ENCODE measurements at places on chromosomes 3 and 15.

DNA sequence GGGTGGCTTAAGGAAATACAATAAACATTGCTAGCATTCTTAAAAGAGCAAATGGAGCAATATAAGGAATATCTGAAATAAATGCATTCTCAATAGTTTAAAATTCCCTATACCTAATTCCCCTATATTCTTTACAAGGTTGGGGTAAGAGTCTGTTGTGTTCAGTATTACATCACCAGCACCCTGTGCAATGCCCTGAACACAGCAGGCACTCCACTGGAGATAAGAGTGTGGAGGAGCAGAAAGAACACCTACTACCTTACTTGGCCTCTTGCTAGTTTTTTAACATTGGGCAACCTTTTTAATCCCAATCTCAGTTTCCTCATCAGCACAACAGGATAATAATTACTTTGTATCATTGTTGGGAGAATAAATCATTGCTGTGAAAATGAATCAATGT is 140.2 kb upstream of the PLXND1 start:
- no peak for DNase-seq

GRCh38 chr3:196168808-196169391 is 42.3 kb downstream of the ZDHHC19 start:
- peak; percentile 86 for DNase-seq

DNA sequence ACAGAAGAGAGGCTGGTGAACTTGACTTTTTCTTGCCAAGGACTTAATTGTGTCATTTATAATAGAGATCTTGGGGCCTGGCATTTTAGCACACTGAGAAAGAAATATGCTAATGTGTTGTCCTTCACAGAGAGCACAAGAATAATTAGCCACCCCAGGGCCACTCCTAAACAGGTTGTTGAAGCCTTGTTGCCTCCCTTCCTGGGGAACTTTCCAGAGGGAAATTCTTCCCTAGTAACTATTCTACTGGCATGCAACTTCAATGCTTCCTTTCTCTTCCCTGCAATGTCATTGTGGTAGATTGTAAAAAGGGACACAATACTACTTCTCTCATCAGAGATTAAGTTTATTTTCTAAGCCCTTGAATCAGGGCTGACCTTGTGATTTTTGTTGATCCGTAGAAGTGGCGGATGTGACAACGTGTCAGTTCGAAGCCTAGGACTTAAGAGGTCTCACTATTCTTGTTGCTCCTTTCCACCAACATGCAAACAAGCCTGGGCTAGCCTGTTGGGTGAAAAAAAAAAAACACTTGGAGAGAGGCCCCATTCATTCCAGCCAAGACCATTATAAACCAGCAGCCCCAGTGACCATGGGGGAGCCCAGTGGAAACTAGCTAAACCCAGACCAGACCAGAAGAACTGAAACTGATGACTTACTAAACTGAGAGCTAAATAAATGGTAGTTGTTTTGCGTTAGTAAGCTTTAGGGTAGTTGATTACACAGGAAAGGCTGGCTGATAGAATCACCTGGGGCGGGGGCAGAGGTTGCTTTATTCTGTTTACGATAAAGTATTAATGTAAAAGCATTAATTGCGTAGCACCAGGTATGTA is 287.2 kb downstream of the SHQ1 start:
- DNase-seq = no peak

GRCh38 chr3:34200576-34200975 is 402.1 kb downstream of the PDCD6IP start:
- DNase-seq = no peak

- DNase-seq = peak; percentile 2
These were observed 190.7 kb upstream of the SGO1 start for GRCh38 chr3:20376665-20377217.

DNA sequence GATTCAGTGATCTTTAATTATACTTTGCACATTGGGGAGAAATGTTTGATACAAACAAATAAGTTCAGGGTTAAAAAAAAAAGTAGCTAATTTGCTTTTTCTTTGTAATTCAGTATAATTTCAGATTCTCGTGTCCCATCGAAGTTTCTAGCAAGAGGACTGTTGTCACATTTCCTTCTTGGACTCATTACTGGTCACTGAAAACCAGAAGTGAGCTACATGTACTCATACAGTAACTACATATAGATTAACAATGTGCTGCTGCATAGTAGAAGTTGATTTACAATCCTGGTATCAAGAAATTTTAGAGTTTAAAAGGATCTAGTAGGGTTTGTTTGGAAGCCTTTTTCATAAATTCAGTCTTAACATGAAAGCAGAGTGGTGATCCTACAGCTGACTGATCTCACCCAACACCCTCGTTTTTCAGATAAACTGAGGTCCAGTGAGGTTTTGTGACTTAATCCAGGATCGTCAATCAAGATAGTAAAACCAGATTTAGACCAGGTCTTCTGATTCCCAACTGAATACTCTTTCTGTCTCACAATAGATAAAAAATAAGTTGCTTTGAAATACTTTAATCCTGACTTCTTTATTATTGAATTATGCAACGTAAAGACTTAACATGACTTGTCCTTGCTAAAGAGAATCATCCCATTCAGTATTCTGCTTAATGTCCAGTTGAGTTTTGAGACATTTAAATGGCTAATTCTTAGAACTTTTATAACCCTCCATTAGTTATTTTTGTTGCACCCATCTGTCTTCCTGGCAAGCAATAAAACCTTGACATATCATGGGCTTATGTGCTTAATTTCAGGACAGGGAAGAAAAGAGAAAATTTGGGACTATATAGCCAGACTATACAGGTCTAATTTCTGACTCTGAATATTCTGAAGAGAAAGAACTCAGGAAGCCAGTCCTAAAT is 2.8 kb downstream of the SEC62 start:
- DNase-seq = no peak

GRCh38 chr3:195908694-195909581 is 587 bp upstream of the TNK2 start:
- DNase-seq = no peak

DNA sequence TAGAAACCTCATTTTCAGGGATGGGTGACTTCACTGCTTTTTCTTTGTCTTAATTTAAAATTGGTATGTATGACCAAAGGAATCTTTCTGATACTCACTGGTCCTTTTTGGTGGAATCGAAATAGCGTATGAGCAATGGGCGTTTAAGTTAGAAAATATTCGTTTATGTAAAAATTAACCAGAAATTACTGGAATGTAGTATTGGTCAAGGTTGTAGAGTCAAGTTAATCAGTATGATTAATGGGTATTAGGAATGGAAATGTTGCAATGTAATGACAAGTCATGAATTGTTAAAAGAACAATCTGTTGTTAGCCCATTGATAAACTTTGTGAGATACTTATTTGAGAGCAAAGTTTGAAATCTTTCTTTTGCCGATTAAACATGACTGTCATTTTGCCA is 36.9 kb downstream of the AKAP13 start:
- no peak for DNase-seq

GRCh38 chr15:60580650-60581376 is 101.9 kb upstream of the ICE2 start:
- no peak for DNase-seq

- DNase-seq = peak; percentile 53
These were observed 63.8 kb downstream of the IGSF11 start for GRCh38 chr3:118970819-118971218.

- DNase-seq = no peak
These were observed 474.5 kb downstream of the CADM2 start for GRCh38 chr3:85433319-85433718.

- no peak for DNase-seq
These were observed 447.2 kb downstream of the SHQ1 start for GRCh38 chr3:72401005-72401545.

GRCh38 chr15:33586786-33587697 is 276.3 kb downstream of the RYR3 start:
- no peak for DNase-seq

DNA sequence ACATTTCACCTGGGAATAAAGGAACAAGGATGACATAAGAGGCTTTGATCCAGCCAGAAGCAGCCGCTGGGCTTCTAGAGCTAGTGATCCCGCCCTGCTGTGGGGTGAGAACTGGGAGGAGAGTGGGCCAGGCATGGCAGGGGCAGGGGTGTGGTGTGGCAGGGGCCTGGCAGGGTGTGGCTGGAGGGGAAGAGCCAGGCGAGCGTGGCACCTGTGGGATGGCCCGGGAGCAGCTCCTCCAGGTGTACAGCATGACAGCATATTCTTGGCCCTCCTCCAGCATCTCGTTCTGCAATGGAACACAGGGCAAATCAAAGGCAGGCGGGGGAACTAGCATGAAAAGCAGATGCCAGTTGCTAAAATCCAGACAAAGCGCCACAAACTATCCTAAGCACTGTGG is 35.5 kb downstream of the CYFIP1 start:
- DNase-seq = no peak

- DNase-seq = no peak
These were observed 1040.8 kb upstream of the SEMA6D start for GRCh38 chr15:46676233-46677206.

GRCh38 chr3:46212101-46212500 is 4.0 kb upstream of the CCR1 start:
- no peak for DNase-seq

GRCh38 chr3:105397974-105398373 is 31.3 kb downstream of the ALCAM start:
- DNase-seq = peak; percentile 50

DNA sequence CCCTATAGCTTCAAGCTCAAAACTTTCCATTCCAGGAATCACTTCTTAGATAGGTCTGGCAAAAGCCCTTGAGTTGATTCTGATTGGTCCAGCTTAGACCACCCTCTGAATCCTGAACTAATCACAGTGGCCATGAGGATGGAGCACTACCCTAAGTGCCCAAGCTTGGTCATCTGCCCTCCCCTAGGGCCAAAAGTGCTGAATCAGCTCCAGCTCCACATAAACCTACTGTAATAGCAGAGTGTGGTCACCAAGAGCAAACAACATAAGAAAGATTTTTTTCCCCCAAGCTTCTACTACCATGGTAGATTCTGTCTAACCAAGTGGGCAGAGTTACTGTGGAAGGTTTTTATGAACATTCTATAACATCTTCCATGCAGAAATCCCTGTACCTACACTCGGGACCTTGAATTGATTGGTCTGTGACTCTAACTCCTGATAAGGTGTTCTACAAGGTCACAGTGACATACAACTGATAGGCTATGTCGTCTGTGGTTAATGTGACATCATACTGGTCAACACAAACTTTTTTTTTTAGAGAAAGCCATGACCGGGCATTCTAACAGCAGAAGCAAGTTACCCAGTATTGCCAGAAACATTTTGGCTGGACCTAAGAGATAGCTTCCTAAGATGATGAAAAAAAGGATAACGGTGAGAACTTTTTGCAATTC is 320.9 kb downstream of the MAGI1 start:
- DNase-seq = no peak

DNA sequence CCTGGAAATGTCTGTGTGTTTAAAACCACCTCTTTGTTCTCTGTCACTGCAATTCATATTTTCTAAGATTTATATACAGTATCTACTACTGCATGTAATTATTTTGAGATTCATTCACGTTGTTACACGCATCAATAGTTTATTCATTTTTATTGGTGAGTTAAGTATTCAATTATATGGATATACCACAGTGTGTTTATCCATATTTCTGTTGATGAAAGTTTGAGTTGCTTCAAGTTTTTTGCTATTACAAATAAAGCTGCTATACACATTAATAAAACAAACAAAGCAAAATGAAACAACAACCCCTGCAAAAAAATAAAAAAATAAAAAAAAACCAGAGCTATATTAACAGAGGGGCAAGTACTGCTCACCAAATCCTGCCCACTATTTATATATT is 122.3 kb downstream of the NR2E3 start:
- no peak for DNase-seq

DNA sequence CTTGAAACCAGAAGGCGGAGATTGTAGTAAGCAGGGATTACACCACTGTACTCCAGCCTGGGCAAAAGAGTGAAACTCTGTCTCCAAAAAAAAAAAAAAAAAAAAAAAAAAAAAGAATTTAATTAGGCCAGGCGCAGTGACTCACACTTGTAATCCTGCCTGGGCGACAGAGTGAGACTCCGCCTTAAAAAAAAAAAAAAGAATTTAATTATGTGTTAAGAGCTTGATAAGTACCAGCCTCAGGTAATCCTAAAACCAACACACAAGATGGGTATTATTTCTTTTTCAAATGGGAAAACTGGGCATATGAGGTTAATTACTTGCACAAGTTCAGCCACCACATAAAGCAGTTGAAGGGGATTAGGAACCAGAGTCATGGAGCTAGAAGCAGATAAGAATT is 49.0 kb downstream of the PBRM1 start:
- no peak for DNase-seq

- no peak for DNase-seq
These were observed 268.8 kb downstream of the ZBTB20 start for GRCh38 chr3:114878114-114878839.

GRCh38 chr15:79811406-79812405 is 85.1 kb downstream of the MTHFS start:
- peak; percentile 45 for DNase-seq

DNA sequence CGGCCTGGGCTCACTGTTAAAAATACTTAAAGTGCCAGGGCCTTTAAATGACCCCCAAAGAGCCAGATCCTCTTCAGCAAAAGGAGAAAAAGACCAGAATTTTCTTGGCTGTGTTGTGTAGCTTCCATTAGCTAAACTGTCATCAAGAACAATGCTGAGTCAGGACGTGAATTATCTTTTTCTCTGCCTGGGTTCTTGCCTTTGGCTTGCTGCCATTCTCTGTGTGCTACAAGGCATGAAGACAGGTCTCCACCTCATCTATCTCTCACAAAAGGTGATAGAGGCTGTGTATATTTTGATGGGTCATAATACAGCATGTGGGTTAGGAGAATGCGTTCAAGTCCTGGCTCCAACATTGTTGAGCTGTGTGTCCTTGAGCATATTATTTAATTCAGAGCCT is 52.4 kb upstream of the SELENOK start:
- no peak for DNase-seq

- no peak for DNase-seq
These were observed 15.5 kb upstream of the VIPR1 start for GRCh38 chr3:42486814-42487565.

DNA sequence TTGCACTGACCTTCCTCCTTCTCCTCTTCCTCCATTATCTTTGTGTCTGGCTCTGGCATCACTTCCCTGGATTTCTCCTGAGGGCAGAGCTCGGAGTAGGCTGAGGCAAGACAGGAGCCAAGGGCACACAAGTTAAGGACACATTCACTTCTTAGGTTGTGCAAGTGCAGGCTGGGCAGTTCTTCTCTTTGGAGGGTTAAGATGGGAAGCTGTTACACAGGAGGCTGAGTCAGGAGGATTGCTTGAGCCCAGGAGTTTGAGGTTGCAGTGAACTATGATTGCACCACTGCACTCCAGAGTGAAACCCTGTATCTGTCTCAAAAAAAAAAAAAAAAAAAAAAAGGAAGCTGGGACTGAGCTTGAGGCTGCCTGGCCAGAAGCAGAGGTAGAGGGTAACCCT is 176.2 kb upstream of the ANKRD28 start:
- DNase-seq = no peak
